ENCODE measurements at places on chromosomes 2 and 18.

DNA sequence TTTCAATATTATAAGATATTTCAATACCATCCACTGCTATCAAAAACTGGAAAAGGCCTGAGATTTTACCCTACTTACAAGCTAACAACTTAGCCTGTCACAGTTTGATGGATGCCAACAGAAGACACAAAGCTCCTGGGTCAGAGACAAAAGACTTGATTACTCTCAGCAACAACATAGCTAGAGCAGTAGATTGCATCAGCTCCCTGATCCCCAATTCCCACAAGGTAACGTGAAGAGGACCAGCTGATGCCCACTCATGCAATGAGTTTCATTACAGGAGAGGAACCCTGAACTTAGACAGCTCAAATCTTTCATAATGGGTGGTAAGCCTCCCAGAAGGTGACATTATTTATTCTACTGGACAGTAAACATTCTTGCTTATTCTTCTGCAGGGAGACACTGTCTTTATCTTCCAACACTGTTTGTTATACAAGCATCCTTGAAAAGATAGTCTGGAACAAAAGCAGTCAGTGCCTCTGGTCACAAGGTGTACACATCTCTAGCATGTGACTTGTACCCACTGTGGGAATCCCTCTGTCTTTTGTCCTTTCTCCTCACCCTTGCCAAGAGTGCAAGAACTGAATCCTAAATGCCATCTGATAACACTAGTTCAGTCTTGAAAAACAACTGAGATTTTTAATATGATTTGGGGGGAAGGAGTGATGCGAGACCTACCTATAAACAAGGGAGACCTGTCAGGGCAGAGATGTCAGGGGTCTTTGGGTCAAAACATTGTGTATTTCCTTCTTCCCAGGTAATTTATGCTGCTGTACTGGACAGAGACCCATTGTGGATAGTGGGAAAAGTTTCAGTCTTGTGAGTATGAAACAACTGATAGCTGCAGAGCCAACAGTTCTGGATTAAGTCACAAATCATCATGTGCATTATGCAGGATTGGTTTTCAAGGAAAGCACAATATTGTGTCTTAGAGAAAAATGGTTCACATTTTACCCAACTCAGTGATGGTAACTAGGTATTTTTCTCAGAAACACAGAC lies 102.4 kb downstream of the AOX1 start:
- DNase-seq = no peak

DNA sequence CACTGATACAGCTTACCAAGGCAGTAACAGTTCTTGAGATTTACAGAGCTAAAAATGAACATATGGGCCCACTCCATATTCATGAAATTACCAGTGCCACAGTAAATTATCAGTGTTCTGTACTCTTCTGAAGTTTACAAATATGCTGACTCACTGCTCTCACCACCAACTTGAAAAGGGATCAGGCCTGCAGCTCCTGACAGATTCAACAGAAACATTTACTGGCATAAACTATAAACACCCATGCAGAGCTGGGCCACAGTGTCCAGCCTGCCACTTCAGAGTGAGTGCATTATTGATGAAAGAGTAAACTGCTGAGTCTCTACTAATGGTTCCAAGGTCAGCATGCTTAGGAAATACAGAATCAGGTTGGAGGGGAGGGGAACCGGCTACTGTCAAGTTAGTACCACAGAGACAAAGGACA lies 83.1 kb downstream of the FARSB start:
- DNase-seq = no peak

- no peak for DNase-seq
Observed at GRCh38 chr18:40148960-40149359, 1806.1 kb upstream of the PIK3C3 start.

- DNase-seq = no peak
Observed at GRCh38 chr2:7951001-7951400, 730.9 kb upstream of the ID2 start.

- DNase-seq = no peak
Observed at GRCh38 chr2:201891676-201892075, 85.3 kb downstream of the CDK15 start.

GRCh38 chr2:23602116-23602515 lies 217.1 kb downstream of the KLHL29 start:
- DNase-seq = peak; percentile 58

DNA sequence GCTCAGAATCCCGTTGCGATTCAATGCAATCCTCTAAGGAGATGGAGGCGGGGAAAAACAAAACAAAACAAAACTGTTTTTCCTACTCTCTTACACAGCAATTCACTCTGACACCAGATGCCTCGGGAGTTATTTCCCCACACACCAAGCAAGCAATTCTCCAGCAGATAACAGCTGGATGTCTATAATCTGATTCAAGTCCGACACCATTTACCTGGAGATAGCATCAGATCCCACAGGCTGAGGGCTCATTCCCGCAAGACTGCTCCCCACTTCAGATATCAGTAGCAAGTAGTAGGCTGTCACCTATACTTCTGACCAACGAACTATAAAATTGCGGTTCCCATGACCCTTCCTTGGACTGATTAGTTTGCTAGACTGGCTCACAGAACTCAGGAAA lies 58.7 kb downstream of the DTNB start:
- no peak for DNase-seq

DNA sequence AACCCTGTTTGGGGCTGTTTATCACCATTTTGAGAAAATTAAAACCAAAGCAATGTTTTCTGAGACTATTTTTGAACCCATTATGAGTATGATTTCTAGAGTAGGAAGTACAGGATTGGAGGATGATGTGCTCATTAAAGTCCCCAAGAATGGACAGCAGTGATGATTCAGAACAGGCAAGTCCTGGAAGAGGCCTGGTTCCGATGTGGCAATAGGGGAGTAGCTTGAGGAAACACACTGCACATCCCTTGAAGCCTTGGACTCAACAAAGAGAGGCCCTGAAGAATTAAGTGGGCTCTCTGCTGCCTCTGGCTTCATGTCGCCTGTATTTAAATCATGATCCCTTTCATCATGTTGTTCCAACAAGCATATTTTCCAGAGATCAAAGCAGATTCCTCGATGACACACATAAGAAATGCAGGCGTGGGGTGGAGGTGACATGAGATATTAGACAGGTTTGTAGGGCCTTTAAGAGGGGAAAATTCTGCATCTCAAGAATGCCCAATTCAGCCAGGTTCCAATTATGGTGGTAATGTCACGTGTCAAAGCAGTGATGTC lies 242.2 kb downstream of the FHOD3 start:
- DNase-seq = no peak

- DNase-seq = no peak
Observed at GRCh38 chr2:6312367-6312766, 553.3 kb downstream of the CMPK2 start.

DNA sequence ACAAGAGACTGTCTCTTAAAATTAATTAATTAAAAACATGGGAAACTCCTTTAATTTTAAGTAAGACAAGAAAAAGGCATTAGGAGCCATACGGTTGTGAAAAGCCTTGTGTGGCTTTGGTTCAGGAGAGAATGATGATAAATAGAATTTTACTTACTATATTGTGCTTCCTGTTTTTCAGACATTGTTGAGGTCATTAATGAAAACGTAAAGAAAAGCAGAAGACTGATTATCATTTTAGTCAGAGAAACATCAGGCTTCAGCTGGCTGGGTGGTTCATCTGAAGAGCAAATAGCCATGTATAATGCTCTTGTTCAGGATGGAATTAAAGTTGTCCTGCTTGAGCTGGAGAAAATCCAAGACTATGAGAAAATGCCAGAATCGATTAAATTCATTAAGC lies 10.7 kb upstream of the IL1RL2 start:
- DNase-seq = no peak

GRCh38 chr2:128782411-128783192 lies 463.9 kb upstream of the HS6ST1 start:
- DNase-seq = no peak

DNA sequence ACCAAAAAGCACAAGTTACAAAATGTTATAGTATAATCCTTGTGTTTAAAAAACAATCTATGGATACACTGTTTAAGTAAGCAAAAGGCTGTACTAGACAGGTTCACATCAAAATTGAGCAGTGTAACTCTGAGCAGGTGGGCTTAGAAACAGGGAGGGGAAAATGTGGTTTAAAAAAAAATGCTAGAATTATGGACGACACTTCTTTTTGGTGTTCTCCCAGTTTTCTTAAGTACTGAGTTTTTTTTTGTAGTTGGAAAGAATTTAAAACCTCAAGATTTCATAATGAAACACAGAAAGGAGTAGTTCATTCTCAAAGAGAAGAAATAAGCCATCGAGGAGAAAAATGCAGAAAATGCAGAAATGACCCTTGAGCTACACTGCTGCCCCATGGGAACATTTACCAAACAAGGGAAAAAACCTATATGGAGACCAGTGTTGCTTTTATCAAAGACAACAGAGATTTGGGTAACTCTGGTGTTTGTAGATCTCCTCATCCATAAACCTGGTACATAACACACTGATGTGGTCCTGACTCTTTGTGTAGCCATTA lies 100.7 kb downstream of the MYO5B start:
- no peak for DNase-seq

DNA sequence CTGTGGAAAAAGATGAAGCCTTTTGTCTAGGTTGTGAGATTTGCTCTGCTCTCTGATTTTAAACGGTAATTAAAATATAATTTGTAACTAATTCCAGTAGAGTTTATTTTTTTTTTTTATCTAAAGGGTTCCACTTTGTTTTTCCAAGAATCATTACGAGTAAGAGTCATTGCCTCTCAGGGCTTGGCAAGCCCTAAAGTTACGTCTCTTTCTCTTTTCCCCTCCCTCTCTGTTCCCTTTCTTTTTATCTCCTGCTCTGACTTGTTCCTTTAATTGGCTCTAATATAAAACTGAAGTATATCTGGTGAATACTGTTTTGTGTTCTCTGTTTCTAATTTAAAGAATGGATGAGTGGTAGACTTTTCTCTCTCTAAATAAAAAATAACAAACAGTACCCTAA lies 75.8 kb downstream of the CALCRL start:
- DNase-seq = no peak

DNA sequence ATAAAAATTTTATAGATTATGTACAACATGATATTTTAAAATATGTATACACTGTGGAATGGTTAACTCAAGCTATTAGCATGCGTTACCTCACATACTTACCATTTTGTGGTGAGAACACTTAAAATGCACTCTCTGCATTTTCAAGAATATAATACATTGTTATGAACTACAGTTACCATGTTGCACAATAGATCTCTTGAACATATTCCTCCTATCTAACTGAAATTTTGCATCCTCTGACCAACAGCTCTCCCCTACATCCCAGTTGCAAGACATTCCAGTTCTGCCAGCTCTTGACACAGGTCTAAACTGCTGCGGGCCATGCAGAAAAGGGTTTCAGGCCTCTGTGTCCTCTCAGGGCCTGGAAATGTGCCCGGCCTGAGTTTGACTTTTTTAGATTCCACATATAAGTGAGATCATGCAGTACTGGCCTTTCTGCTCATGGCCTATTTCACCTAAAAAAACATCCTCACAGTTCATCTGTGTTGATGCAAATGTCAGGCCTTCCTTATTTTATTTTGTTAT lies 113.7 kb downstream of the CDCA7 start:
- DNase-seq = no peak

GRCh38 chr2:129004485-129004884 lies 685.8 kb upstream of the HS6ST1 start:
- DNase-seq = no peak

DNA sequence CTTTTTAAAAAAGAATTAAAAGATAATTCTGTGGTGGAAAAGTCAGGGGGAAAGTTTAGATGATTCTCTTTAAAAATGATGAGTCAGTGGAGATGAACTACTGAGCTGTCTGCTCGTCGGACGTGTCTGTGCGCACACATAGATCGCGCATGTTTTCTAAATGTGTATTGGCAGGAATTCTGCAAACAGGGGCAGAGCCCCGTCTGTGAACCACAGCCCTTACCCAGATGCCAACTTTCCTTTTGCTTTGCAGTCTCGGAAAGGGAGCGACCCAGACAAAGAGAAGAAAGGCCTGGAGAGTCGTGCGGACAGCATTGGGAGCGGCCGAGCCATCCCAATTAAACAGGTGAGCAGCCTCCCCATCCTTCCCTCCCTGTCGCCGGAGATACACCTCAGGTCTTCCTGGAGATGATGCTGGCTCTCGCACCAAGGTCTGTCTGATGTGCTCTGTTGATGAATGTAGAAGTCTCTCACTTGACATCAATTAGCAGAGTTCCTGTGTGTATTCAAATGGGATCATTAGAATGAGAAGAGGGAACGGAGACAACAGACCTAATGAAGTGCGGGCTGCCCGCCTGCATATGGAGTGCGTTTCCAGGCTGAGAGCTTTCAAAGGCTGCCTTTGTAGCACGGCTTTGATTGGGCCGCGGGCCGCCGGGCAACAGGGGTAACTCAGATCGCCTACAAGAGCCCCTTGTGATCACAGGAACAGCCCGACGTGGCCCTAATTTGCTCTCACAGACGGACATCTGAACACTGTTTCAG lies 313.3 kb downstream of the AGAP1 start:
- no peak for DNase-seq

- DNase-seq = no peak
Observed at GRCh38 chr2:1509271-1510065, 96.2 kb downstream of the TPO start.

- no peak for DNase-seq
Observed at GRCh38 chr2:45483997-45484396, 127.1 kb downstream of the SRBD1 start.

DNA sequence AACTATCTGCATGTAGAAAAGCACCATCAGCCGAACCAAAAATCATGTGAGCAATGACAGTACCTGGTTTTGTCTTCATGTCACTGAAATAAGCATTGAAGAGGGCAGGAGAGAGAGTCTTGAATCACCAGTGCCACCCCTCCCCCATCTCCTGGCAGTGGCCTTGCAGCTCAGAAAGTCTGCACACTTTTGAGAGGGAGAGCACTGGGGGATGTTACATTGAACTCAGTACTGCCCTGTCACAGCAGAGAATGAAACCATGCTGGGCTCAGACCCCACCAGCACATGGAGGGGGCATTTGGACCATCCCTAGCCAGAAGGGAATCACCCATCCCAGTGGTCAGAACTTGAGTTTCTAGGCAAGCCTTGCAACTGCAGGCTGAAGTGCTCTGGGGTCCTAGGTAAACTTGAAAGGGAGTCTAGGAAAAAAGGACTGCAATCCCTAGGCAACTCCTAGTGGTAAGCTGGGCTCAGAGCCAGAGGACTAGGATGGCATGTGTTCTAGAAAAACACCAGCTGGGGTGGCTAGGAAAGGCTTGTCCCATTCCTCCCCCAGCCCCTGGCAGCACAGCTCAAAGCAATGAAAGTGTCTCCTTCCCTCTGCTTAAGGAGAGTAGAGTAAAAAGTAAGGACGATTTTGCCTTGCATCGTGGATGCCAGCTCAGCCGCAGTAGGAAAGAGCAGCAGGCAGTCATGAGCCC lies 259.9 kb upstream of the MYT1L start:
- DNase-seq = peak; percentile 32
